ENCODE measurements at places on chromosomes 16 and 17.
A peak's percentile ranks its signal among the peaks of the same experiment; 100 is the strongest.

GRCh38 chr16:85502357-85502756 is 110.8 kb upstream of the GSE1 start:
- no peak for DNase-seq

DNA sequence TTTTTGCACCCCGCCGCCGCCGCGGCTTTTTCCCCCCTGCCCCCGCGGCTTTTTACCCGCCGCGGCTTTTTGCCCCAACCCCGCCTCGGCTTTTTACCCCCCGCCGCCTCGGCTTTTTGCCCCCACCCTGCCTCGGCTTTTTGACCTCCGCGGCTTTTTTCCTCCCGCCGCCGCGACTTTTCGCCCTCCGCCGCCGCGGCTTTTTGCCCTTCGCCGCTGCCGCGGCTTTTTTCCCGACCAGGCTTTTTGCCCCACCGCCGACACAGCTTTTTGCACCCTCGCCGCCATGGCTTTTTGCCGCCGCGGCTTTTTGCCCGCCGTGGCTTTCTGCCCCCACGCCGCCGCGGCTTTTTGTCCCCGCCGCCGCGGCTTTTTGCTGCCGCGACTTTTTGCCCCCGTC is 137.0 kb upstream of the TP53TG3D start:
- no peak for DNase-seq

- peak; percentile 44 for DNase-seq
These were observed 324.7 kb downstream of the BCAS3 start for GRCh38 chr17:61002316-61002736.

DNA sequence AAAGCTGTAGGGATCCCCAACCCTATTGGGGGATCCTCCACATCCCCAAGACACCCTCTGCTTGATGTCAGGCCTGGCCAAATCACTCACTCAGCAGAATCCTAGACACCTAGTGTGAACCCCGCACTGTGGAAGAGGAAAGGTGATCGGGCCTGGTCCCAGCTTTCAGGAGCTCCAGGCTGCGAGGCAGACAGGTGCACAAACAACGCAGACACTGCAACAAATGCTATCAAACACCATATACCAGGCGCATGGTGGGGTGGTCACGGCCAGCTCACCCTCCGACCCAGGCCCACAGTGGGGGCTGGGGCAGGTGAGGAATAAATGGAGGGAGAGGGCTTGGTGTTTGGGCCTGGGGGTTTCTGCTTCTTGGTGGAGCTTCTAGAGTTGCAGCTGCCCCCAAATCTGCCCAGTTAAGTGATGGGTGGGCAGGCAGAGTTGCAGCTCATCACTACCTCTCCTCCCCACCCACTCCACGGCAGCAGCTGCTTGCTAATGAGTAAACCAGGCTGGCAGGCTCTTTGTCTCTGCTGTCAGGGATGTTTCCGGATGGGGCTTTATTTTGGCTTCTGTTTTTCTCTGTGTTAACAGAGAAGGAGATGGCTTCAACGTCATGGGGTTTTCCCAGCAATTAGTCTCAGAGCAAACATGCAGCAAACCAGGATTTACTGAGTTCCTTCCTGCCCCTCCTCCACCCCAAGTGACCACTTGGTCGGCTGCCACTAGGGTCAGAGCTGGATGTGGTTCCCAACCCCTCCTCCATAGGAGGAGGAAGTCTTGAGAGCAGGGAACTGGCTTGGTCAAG is 46.6 kb downstream of the PECAM1 start:
- DNase-seq, result no peak

- no peak for DNase-seq
These were observed 52.3 kb downstream of the TNRC6C start for GRCh38 chr17:78010759-78011158.

DNA sequence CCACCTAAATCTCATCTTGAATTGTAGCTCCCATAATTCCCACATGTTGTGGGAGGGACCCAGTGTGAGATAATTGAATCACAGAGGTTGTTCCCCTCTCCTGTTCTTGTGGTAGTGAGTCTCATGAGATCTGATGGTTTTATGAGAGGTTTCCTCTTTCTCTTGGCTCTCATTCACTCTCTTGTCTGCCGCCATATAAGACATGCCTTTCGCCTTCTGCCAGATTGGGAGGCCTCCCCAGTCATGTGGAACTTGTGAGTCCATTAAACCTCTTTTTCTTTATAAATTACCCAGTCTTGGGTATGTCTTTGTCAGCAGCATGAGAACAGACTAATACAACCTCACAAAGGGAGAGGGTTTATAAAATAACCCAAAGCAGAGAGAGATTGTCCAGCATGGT is 367.4 kb downstream of the SNX29 start:
- no peak for DNase-seq

GRCh38 chr17:36978810-36979564 is 30.2 kb downstream of the AATF start:
- no peak for DNase-seq

DNA sequence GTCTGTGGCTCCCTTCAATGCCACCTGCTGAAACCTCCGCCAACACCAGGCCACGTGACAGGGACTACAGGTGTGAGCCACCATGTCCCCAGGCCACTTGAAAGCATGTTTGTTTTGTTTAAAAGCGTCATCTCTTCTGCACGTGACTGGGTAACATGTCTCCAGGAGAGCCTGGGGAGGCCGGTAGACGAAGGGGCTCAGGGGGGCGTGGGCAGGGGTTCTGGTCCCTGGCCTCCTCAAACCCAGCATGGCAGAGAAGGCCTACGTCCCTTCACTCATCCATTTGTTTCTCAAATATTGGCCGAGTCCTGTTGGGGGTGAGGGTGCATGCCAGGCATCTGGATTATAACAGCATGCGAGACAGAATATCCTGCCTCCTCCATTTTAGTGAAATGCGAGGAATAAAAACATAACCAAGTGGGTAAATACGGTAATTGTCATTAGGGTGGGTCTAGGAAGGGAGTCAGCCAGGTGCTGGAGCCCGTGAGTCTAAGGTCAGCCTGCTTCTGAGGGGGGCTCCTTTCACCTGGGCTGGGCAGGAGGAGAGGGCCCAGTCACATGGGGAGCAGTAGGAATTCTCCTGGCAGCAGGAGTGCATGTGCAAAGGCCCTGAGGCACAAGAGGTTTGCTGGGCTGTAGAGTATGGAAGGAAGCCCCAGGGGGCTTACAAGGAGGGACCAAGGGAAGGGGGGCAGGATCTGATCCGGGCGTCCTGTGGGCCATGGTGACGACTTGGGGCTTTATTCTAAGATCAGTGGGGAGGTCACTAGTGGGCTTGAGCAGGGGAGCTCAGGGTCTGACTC is 26.8 kb upstream of the CIBAR2 start:
- DNase-seq, result no peak

GRCh38 chr16:70250748-70251628 is 752 bp downstream of the EXOSC6 start:
- DNase-seq, result peak; percentile 24

GRCh38 chr17:9647014-9647413 is 1.7 kb downstream of the USP43 start:
- no peak for DNase-seq

- no peak for DNase-seq
These were observed 80.4 kb downstream of the CACNG3 start for GRCh38 chr16:24336491-24336890.

DNA sequence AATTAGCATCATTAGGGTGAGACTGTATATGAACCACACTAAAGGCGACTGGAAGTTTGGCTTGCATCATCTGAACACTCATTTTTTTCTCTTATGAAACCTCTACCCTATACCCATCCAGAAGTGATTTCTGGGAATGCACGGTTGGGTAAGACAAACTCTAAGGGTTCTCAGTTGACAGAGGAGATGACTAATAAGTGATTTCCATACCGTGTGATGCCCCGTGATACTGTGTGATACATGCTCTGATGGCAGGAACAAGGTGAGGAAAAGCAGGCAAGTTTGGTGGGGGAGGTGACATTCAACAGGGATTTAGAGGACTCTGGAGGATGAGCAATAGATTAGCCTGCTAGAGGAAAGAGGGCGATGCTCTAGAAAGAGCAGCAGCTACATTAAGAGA is 156.4 kb upstream of the CCL2 start:
- DNase-seq, result no peak

DNA sequence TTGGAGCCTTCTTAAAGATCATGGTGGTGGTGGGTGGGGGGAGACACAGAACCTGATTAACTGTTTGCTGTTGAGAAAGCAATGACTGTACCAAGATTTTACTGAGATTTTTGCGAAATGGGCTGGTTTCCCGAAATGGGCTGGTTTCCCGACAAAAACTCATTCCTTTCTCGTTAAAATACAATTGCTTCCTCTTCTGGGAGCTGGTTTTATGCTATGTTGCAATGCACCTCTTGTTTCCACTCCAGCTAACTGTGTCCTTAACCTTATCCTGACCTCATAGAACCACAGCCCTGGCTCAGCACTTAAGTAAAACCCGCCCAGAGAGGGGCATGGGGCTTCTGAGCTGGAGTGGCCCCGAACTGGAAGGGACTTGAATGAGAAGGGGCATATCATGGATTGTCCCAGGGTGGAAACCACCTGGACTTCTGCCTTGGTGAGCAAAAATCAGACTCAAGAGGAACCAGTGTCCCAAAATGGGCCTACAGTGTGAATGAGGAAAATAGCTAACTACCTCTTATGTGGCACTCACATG is 20.9 kb downstream of the FAM20A start:
- no peak for DNase-seq

GRCh38 chr17:14330492-14330962 is 29.6 kb downstream of the HS3ST3B1 start:
- no peak for DNase-seq

DNA sequence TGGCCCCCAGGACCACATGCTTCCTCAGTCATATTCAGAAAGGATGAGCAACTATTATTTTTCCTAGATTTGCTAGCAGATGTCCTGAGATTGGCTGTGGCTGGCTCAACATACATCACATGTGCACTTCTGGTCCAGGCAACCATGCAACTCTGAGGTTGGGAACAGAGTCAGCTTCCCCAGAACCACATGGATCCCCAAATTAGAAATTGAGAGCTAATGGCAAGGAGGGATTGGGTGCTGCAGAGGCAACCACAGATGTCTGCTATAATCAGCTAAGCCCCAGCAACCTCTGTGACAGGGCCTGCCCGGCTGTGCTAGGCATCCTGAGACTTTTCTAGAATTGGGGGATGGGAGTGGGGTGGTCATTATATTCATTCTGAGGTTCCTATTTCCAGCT is 33.8 kb upstream of the CLEC18A start:
- no peak for DNase-seq

DNA sequence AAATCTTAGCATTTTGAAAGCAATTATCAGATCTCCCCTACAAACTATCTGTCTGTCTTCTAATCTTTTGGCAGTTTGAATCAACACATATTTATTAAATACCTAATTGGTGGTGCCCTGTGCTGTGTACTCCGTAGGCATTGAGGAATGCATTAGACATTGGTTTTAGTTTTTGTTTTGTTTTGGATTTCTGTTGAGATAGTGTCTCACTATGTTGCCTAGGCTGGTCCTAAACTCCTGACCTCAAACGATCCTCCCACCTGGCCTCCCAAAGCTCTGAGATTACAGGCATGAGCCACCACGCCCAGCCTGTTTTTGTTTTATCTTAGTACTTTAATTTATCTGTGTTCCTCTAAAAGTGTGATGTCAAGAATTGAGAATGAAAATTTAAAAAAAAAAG is 124.8 kb upstream of the RBL2 start:
- no peak for DNase-seq

DNA sequence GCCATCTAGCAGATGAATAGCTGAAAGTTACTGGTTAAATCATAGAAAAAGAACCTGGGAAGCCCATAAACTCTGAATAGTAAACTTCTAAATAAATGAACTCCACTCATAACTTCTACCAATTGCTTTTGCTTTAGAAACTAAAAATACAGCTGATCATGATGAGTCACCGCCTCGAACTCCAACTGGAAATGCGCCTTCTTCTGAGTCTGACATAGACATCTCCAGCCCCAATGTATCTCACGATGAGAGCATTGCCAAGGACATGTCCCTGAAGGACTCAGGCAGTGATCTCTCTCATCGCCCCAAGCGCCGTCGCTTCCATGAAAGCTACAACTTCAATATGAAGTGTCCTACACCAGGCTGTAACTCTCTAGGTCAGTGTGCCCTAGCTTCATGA is 9.7 kb downstream of the KAT7 start:
- no peak for DNase-seq

DNA sequence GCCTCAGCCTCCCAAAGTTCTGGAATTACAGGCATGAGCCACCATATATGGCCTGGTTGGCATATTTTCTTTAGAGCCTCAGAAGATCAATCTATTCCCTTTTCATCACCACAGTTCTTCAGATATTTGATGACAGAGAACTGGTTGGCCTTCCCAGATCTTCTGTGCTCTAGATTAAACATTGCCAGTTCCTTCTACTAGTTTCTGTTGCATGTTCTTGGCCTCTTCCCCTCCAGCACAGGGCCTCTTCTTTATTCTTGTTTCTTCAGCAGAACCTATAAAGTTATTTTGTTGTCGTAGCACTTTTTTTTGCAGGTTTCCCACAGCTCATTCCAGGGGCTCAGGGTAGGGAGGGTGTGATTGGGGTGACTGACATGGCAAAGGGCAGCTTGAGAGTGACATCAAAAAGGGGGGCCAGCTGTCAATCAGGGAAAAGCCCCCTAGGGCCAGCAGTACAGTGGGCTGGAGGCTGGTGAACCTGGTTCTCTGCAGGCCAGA is 9.3 kb downstream of the CHD9 start:
- no peak for DNase-seq

DNA sequence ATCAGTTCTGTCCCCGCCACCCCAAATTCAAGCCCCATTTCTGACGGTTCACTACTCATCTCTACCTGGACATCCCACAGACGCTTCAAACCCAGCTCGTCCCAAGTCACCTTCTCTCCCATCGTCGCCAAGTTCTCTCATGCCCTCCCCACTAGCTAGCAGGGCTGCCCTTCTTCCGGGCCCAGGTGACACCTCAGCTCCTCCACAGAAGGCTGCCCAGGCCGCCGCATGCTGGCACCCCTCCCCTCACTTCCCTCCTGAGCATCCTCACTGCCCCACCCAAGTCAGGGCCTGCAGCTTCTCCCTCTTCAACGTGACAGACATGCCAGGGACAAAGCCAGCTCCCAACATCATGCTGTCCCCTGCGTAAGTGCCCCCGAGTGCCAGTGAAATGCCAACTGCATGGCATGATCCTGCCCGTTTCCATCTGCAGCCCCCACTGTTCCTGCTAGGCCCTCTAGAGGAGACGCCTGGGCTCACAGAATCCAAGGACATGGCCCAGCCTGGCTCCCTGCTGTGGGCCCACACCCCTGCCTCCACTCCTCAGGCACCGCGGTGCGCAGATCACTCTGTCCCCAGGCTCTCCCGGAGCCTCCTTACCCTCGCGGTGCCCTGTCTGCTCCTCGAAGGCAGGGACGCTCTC is 5.9 kb downstream of the CYB561 start:
- DNase-seq, result no peak

GRCh38 chr17:39212841-39213480 is 12.8 kb downstream of the STAC2 start:
- DNase-seq, result no peak

GRCh38 chr16:11089504-11090124 is 145.2 kb downstream of the CLEC16A start:
- no peak for DNase-seq

DNA sequence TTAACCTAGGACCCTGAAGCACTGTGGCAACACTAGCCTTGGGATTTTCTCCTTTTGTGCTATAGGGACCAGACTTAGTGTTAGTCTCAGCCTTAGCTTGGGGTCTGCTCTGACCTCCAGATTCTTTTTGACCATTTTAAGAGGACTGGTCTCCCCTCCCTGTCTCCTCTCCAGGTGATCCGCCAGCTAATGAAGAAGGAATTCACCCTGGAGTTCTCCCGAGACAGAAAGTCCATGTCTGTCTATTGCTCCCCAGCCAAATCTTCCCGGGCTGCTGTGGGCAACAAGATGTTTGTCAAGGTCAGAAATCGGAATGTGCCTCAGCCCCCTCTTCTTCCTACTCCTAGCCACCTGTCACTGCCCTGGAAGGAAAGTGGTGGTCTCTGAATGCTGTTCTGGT is 19.5 kb downstream of the ATP2A1 start:
- no peak for DNase-seq

Measured in hematopoietic multipotent progenitor cell treated with erythropoietin and hydrocortisone succinate and interleukin-3 and kit ligand, for 15 days (in vitro differentiated cells).